Left lung (tissue), 14 donors: ENCODE measurements at places on chromosomes 4 and X. TPM values are rescaled to one million over a fixed set of nuclear protein-coding genes. Genes with fewer than 3 reads are reported as not detected.

RAB40AL gene
- 0.34 TPM for polyA plus RNA-seq

EFHC2 gene
- 4.3 TPM for polyA plus RNA-seq

CXorf38 gene
- polyA plus RNA-seq, result 12.2 TPM

SFRP2 gene
- polyA plus RNA-seq, result 9.9 TPM

PAGE5 gene
- not detected for polyA plus RNA-seq

CFAP299 gene
- polyA plus RNA-seq, result 2.3 TPM

TMEM31 gene
- polyA plus RNA-seq, result 1.8 TPM

SYTL4 gene
- 11.6 TPM for polyA plus RNA-seq

ACE2 gene
- 0.66 TPM for polyA plus RNA-seq

ERCC6L gene
- polyA plus RNA-seq, result 4.2 TPM

RELL1 gene
- polyA plus RNA-seq, result 10.1 TPM

BEND2 gene
- polyA plus RNA-seq, result 0.08 TPM

KLKB1 gene
- 1.2 TPM for polyA plus RNA-seq

INTS6L gene
- 40.6 TPM for polyA plus RNA-seq

FAM53A gene
- polyA plus RNA-seq, result 3.7 TPM

ETDB gene
- polyA plus RNA-seq, result not detected

FRAS1 gene
- 43.8 TPM for polyA plus RNA-seq

HSFX2 gene
- 1.2 TPM for polyA plus RNA-seq

F8A2 gene
- polyA plus RNA-seq, result not detected

CXCL13 gene
- 0.38 TPM for polyA plus RNA-seq

GAGE12H gene
- polyA plus RNA-seq, result not detected

SUPT20HL2 gene
- polyA plus RNA-seq, result not detected

PLP2 gene
- 44.7 TPM for polyA plus RNA-seq

SSX2B gene
- polyA plus RNA-seq, result not detected

SSX4B gene
- polyA plus RNA-seq, result not detected

GAGE12G gene
- polyA plus RNA-seq, result not detected

CCDC160 gene
- 3.2 TPM for polyA plus RNA-seq

SPRY1 gene
- 97.1 TPM for polyA plus RNA-seq

RHOXF2B gene
- 0.10 TPM for polyA plus RNA-seq

HTN1 gene
- 0.06 TPM for polyA plus RNA-seq

PDGFRA gene
- polyA plus RNA-seq, result 129 TPM

SEC24B gene
- polyA plus RNA-seq, result 38.9 TPM

SHROOM3 gene
- 16.8 TPM for polyA plus RNA-seq

MPC1L gene
- not detected for polyA plus RNA-seq

FANCB gene
- polyA plus RNA-seq, result 3.9 TPM

SPANXA1 gene
- polyA plus RNA-seq, result not detected

TKTL2 gene
- 0.06 TPM for polyA plus RNA-seq

SPIN2A gene
- 2.7 TPM for polyA plus RNA-seq

FGFBP2 gene
- 0.74 TPM for polyA plus RNA-seq

FGA gene
- polyA plus RNA-seq, result not detected

MAGEB2 gene
- not detected for polyA plus RNA-seq

RASL11B gene
- 25.3 TPM for polyA plus RNA-seq

TMEM150C gene
- 17.4 TPM for polyA plus RNA-seq

CSAG2 gene
- not detected for polyA plus RNA-seq

HSD17B10 gene
- polyA plus RNA-seq, result 76.5 TPM

SLC39A8 gene
- polyA plus RNA-seq, result 9.5 TPM

ZNF630 gene
- polyA plus RNA-seq, result 3.9 TPM

SLITRK2 gene
- 4.3 TPM for polyA plus RNA-seq

HELT gene
- polyA plus RNA-seq, result not detected

NRK gene
- polyA plus RNA-seq, result 3.9 TPM

TRIM61 gene
- polyA plus RNA-seq, result 5.8 TPM

EMCN gene
- polyA plus RNA-seq, result 40.1 TPM

RPGR gene
- polyA plus RNA-seq, result 22.4 TPM

CHRDL1 gene
- polyA plus RNA-seq, result 10.7 TPM

DCAF12L2 gene
- polyA plus RNA-seq, result 0.41 TPM

SRPX2 gene
- 35.5 TPM for polyA plus RNA-seq
